ENCODE measurements at places on chromosomes 13 and 19.

DNA sequence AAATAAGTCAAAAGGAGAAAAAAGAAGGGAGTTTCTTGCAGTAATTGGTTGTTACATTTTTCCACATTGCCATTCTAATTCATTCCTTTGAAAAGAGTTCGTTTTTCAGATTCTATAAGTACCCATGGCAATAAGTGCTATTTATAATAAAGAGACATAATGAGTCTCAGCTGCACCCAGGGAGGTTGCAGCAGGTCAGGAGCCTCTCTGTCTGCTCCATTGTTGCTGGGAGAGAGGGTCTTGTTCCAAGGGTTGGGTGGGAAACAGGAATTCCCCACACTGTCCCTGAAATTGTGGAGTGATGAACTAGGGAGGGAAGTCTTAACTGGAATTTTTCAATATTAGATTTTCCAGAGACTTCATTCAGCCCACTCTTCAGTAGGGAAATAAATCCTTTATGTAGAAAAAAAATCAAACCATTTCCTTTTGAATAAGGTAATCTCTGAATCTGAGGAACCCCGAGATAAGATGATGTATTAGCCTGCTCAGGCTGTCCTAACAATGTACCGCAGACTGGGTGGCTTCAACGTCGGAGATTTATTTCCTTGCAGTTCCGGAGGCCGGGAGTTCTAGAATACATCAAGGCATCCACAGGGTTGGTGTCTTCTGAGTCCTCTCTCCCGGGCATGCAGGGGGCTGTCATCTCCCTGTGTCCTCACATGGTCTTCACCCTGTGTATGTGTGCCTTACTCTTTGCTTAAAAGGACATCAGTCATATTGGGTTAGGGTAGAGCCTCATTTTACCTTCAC is 342.7 kb upstream of the TMTC4 start:
- DNase-seq = no peak

DNA sequence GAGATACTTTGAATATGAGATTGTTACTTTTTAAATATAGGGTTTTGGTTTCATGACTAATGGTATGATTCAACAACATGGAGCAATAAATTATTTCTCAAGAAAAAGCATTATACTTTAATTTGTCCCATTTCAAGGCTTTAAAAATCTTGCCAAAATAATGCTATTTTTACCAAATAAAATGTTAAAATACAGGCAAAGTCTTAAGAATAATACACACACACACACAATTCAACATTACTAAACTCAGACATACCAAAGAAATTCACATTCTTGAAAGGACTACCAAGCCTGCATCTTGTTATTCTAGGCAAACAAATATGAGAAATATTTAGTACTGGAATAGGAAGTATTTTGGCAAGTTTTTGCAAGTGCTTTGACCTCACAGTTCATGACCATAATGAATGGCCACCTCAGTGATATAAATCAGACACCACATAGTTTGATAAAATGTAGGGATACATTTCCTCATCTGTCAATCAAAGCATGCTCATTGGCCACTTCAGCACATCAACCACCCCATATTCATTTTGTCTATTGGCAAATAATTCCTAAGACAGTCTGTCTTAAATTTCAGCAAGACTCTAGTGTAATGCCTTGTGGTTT is 107.2 kb downstream of the NALCN start:
- DNase-seq = no peak

GRCh38 chr19:7395360-7396066 is 46.8 kb downstream of the ARHGEF18 start:
- DNase-seq = no peak

DNA sequence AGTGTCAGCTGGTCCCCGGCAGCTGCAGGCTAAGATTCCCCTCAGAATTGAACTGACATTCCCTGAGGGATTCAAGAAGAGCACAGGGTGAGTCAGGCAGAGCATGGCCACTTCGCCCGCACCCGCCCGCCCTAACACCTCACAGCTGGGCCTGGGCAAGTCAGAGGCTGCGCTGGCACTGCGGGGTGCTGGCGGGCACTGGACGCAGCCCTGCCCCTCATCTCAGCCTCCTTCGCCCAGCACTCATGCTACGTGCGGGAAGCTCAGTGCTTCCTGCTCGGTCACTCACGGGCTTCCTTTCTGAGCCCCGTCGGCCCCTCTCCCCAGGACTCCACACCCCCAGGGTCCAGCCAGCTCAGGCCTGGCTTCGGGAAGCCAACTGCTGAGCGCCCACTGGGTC is 56.9 kb downstream of the MLLT1 start:
- DNase-seq = no peak

DNA sequence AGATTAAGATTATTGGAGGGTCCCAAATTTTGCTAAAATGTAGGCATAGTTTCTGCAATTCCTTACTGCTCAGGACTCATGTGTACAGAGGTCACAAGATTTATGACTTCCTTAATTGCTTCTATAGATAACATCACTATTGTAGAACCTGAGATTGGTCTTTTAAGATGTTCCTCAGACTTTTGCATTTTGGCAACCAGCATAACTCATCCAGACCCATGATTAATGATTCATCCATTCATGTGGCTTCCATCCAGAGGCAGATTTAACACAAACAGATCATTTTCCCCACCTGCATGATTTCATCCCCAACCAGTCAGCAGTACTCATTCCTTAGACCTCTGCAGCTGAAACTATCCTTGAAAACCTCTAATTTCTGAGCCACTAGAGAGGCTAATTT is 34.5 kb upstream of the CEACAM8 start:
- DNase-seq = no peak

DNA sequence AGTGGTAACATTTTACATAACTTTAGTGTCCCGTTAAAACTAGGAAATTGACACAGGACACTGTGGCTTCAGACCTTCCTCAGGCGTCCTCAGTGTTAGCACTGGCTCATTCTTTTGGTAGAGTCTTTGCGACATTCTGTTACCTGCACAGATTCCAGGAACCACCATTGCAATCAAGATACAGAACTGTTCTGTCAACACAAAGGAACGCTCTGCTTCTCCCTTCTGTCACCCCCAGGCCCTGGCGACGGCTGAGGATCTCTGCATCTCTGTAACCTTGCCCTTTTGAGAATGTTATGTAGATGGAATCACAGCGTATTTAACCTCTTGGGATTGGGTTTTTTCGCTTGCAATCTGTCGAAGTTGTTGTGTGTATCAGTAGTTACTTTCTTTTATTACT is 22.6 kb downstream of the KDM4B start:
- no peak for DNase-seq

GRCh38 chr13:79681069-79681468 is 200.1 kb downstream of the NDFIP2 start:
- DNase-seq = no peak

DNA sequence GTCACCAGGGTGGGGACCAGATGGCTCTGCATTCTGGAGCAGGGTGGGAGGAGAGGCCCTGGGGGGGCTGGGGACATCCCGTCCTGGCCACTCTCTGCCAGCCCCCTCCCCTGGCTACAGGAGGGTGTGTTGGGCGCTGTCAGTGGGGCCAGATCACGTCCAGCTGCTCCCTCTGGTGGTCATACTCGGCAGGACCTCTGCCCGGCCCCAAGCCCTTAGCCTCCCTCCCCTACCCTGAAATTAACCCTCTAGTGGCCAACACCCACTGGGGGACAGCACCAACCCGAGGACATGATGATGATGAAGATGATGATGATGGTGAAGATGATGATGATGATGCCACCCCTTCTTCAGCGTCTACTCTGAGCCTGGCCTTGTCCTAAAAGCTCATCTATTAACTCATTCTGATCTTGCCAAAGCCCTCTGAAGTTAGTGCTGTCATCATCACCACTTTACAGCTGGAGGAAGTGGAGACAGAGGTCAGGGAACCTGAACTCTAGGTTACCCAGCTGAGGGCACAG is 590 bp upstream of the LGI4 start:
- peak; percentile 69 for DNase-seq

- DNase-seq = no peak
These were observed 9.8 kb downstream of the DAZAP1 start for GRCh38 chr19:1417145-1417544.

- DNase-seq = no peak
These were observed 3.9 kb downstream of the PIH1D1 start for GRCh38 chr19:49447485-49448431.

- no peak for DNase-seq
These were observed 43.9 kb downstream of the ZC3H13 start for GRCh38 chr13:46008631-46009030.

DNA sequence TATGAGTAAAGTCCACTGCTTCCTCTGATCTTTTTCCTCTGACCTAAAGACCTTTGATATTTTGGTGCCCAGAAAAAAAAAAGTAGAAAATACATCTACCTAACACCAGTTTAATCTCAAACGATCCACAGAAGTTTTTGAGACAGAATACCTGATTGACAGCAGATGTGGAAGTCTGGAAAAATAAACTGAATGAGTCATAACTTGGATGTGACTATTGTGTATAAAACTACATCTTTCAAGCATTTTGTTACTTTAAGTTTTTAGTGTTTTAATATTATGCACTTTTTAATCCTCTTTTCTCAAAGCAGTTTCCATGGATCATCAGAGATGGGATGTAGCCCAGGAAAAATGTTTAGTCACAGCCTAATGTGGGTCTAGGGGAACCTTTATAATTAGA is 216.1 kb downstream of the SLITRK1 start:
- DNase-seq = no peak

DNA sequence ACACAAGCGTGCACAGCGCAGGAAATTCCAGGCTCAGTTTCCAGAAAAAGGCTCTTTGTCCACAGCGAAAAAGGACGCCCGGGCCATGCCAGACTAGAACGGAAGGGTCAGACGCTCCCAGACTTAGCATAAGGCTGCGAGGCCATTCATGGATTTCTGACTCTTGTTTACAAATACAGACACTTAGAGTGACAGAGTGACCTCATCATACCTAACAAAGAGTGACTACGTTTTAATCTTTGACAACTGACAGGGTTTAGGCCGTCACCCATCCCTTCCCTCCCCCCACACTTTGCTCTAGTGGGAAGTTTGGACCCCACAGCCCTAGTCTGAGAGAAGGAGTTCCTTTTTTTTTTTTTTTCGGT is 418 bp upstream of the ZNF709 start:
- no peak for DNase-seq

- DNase-seq = no peak
These were observed 1.1 kb downstream of the TECR start for GRCh38 chr19:14530506-14530905.

DNA sequence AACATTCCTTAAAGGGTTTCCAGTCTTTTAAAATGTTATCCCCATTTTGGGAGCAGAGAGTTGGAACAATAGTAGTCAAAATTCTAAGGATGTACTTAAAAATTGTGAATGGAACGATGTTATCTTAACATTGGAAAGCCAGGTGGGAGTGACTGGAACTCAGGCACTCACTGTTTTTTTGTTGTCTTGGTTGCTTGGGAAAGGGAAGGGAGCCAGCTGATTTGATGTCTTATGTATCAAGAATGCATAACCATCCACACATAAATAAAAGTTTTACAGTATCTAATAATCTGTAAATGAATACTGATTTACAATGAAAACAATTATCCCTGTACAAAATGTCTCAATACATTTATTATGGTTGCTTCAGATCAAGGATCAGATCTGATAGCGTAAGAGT is 88.7 kb downstream of the SLC10A2 start:
- no peak for DNase-seq

DNA sequence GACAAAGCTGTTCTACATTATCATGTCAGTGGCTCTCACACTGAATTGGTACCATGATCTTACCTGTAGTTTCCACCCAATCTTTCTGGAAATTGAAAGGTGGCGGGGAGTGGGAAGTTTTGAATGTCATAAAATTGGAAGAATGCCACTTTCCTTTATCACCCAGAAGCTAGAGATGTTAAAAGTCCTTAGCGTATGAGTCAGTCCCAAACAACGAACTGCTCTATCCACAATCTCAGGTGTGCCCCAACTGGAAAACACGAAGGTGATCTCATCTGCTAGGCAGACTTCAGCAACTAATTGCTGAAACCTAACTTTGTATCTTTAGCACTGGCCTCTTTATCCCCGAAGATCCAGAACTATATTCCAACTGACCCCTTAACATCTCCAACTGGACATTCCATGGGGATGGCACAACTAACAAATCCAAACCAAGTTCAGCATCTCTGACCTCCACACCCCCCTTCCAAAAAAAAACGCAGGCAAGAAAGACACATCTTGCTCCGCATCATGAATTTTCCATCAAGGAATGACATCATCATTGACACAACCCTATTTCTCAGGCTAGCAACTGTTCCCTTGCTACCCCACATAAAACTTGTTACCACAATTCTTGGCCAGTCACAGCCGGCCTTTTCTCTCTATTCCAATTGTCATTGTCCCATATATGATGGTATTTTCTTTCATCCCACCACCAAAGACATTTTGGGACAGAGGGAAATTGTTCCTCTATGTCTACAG is 175.4 kb downstream of the KLF12 start:
- no peak for DNase-seq

GRCh38 chr19:49645592-49645991 is 3.6 kb downstream of the SCAF1 start:
- no peak for DNase-seq

GRCh38 chr13:99442273-99442895 is 58.9 kb upstream of the TM9SF2 start:
- DNase-seq = peak; percentile 77

- DNase-seq = no peak
These were observed 53.3 kb downstream of the TEX26 start for GRCh38 chr13:30985637-30986205.

- no peak for DNase-seq
These were observed 63.8 kb downstream of the KCNRG start for GRCh38 chr13:50078895-50079654.

GRCh38 chr19:54172471-54173358 is at the start of gene TMC4:
TSS of gene TMC4 (minus strand) at chr19:54173160. CDS start at chr19:54173117, 43 bp downstream.
- DNase-seq = peak; percentile 20

DNA sequence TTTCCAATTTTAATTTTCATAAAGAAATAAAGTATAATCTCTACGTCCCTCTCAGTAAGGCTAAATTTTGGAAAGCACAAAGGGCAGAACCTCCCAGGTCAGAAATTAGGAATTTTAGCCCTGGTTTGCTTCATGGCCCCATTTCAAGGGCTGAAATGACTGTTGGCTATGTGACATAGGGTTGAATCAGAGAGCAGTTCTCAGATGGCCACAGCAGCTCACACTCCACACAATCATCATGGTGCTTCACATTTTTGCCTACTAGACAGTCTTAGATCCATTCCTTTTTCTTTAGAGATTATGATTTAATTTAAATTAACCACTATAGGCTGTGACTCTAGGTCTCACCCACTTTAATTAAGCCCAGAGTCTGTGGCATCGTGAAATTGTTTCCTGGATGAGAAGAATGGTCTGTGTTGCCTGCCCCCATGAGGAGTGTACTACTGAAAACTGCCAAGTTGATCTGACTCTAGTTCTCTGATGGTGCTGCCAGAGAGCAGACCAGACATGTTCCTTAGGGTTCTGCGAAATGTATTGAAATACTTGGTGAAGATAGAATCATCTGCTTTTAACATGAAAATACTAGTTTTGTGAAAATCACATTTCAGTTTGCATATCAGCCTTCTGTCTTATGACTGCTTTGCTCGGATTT is 57.4 kb downstream of the ESD start:
- DNase-seq = no peak

- no peak for DNase-seq
These were observed 1040.6 kb upstream of the SLC10A2 start for GRCh38 chr13:104106705-104107393.

GRCh38 chr13:26324867-26325266 is 70.9 kb downstream of the CDK8 start:
- DNase-seq = no peak

GRCh38 chr13:111383591-111384440 is 63.4 kb downstream of the TEX29 start:
- DNase-seq = no peak

- no peak for DNase-seq
These were observed 229.8 kb upstream of the IPO5 start for GRCh38 chr13:97723655-97724054.
